Right hindlimb (tissue), 1 donor: ENCODE measurements at places on chromosomes 13 and 19.

DNA sequence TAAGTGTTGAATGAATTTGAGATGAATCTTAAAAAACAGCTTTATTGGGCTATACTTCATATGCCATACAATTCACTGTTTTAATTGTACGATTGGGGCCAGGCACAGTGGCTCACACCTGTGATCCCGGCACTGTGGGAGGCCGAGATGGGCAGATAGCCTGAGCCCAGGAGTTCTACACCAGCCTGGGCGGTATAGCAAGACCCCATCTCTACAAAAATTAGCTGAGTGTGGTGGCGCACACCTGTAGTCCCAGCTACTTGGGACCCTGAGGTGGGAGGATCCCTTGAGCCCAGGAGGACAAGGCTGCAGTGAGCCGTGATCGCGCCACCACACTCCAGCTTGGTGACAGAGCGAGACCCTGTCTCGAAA is 10.3 kb downstream of the ARID3A start:
- no peak for DNase-seq

DNA sequence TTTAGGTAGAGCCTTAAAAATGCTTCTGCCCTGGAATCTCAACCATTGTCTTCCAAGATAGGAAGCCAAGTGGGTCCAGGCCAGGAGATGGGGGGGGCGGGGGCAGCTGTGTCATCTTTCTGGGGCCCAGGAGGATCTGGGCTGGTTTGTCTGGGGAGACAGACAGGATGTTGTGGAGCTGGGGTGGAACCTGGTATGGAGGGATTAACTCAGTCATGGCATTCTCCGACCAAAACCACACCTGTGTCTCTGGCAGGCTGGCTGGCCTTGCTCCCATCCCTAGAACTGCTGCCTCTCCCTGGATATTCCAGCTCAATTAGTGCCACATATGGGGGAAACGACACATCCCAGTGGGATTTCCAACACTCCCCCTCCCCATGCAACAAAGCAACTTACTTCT is 2.7 kb upstream of the MAP2K7 start:
- no peak for DNase-seq

DNA sequence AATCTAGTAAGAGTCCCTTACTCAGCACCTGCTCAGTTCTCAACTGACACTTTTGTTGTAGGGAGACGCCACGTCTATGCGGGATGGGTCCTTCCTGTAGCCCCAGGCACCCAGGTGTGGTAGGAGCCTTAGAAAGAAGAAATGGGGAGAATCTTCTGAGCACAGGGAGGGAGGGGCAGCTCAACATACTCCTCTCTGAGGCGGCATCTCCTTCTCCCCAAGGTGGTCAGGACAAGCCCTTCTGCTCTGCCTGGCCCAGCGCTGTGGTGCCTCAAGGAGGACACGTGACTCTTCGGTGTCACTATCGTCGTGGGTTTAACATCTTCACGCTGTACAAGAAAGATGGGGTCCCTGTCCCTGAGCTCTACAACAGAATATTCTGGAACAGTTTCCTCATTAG is 1.2 kb downstream of the KIR2DL4 start:
- no peak for DNase-seq

GRCh38 chr13:111874981-111875380 is 192.0 kb upstream of the SOX1 start:
- DNase-seq, result no peak

DNA sequence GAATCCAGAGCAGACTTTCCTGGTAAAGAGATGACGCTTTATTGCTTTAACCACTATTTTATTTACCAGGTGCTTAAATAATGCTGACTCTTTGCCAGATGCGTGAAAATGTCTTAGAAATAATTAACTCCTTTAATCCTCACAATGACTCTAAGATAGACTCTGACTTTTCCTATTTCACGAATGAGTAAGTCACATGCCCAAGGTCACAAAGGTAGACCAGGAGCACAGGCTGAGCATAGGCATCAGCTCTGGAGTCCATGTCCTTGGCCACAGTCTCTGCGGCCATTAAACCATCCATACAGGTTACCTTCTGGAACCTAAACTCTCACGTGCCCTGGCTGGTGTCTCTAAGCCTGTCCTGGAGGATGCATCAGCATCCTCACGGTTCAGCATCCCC is 87.3 kb downstream of the ERCC5 start:
- DNase-seq, result no peak

DNA sequence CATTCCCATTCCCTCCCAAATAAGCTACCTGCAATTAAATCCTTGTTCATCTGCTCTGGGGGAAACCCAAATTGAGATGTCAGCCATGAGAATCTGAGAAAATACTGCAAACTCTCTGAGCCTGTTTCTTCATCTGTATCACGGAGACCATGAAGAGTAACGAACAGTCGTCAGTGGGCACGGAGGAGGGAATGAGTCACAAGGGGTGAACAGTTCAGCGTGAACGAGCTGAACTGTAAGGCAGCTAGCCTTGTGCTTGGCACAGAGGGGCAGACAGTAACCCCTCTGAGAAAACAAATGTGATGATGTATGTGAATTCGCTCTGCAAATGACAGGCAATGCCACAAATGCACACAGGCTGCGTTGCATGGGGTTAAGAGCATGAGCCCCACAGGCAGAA is 288.7 kb downstream of the FOXO1 start:
- DNase-seq, result no peak
